ENCODE measurements at places on chromosomes 12 and 14. TPM values are rescaled to one million over a fixed set of nuclear protein-coding genes. Genes with fewer than 3 reads are reported as not detected.

Gene DUSP6
- 62.2 TPM for total RNA-seq

Gene PRPF39
- total RNA-seq: 16.9 TPM

Gene PSME2
- total RNA-seq: 32.8 TPM

Gene SLC7A7
- total RNA-seq: 12.9 TPM

Gene RAD9B
- total RNA-seq: 1.7 TPM

Gene TAPBPL
- 25.8 TPM for total RNA-seq

DNA sequence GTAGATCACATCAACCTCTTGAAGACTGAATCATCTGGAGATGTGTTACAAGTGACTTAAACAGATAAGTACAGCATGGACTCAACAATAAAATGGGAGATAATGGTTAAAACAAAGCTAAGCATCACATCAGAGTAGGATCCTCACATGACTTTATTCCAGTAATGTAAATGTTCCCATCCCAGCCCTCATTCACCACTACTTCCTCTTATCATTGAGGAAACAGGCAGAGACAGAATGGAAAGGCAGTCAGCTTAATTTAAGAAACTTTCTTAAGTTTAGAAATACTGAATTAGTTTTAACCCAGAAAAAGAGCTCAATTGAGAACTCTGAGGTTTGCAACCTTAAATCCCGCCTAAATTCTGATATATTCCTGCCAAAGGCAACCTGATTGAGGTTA, 1.2 kb upstream of the ALG10 start:
- H3K4me3 ChIP-seq: no peak overlapping the region
- no peaks in the 10 kb centered on the region for H3K36me3 ChIP-seq
- DNase-seq: no peak
- H3K27me3 ChIP-seq: no peaks in the 10 kb centered on the region
- no peak overlapping the region for H3K27ac ChIP-seq

- no peak for DNase-seq
- H3K27me3 ChIP-seq: no peaks in the 10 kb centered on the region
- H3K36me3 ChIP-seq: no peaks in the 10 kb centered on the region
Measured at GRCh38 chr12:101794574-101794973, 36.2 kb downstream of the GNPTAB start.

GRCh38 chr12:45336331-45336730, 120.4 kb downstream of the ANO6 start:
- H3K4me1 ChIP-seq: peaks cover 18% of the 10 kb centered on the region
- no peaks in the 10 kb centered on the region for H3K27me3 ChIP-seq
- no peak for DNase-seq
- H3K27ac ChIP-seq: no peak overlapping the region
- H3K4me3 ChIP-seq: no peak overlapping the region

GRCh38 chr12:85979641-85980040, 105.5 kb downstream of the NTS start:
- H3K36me3 ChIP-seq: no peaks in the 10 kb centered on the region
- no peaks in the 10 kb centered on the region for H3K27me3 ChIP-seq
- no peak overlapping the region for H3K27ac ChIP-seq

- no peaks in the 10 kb centered on the region for H3K27me3 ChIP-seq
- no peak overlapping the region for H3K4me3 ChIP-seq
- H3K4me1 ChIP-seq: no peaks in the 10 kb centered on the region
- no peaks in the 10 kb centered on the region for H3K36me3 ChIP-seq
- no peak overlapping the region for H3K27ac ChIP-seq
Measured at GRCh38 chr12:90675106-90675505, 279.9 kb downstream of the CCER1 start.

- H3K4me1 ChIP-seq: peaks cover 4% of the 10 kb centered on the region
- H3K27me3 ChIP-seq: no peaks in the 10 kb centered on the region
- DNase-seq: no peak
Measured at GRCh38 chr12:51189790-51190355, 16.9 kb upstream of the TFCP2 start.

DNA sequence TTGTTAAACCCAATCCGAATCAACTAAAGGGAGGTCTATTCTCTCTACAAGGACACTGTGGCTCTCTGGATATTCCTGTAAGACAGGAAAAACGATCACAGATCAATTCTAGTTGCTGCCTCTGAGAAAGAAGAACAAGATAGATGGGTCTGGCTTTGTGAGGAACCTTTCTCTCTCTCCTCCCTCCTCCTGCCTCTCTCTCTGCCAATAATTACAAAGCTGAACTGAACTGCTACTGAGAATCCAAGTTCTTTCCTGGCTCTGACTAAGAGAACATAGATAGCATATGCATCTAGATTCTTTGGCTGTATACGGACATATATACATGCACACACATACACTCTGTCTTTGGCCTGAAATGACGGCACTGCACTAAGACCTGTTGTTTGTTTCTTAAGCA, 27.6 kb downstream of the ETV6 start:
- no peaks in the 10 kb centered on the region for H3K27me3 ChIP-seq
- no peak for DNase-seq
- H3K36me3 ChIP-seq: no peaks in the 10 kb centered on the region
- H3K27ac ChIP-seq: peak overlapping the region; percentile 34
- H3K4me1 ChIP-seq: peaks cover 70% of the 10 kb centered on the region

- H3K4me1 ChIP-seq: peaks cover 27% of the 10 kb centered on the region
- no peak for DNase-seq
- no peaks in the 10 kb centered on the region for H3K36me3 ChIP-seq
- no peak overlapping the region for H3K27ac ChIP-seq
- no peaks in the 10 kb centered on the region for H3K27me3 ChIP-seq
Measured at GRCh38 chr12:97943359-97943758, 480.8 kb downstream of the RMST start.

DNA sequence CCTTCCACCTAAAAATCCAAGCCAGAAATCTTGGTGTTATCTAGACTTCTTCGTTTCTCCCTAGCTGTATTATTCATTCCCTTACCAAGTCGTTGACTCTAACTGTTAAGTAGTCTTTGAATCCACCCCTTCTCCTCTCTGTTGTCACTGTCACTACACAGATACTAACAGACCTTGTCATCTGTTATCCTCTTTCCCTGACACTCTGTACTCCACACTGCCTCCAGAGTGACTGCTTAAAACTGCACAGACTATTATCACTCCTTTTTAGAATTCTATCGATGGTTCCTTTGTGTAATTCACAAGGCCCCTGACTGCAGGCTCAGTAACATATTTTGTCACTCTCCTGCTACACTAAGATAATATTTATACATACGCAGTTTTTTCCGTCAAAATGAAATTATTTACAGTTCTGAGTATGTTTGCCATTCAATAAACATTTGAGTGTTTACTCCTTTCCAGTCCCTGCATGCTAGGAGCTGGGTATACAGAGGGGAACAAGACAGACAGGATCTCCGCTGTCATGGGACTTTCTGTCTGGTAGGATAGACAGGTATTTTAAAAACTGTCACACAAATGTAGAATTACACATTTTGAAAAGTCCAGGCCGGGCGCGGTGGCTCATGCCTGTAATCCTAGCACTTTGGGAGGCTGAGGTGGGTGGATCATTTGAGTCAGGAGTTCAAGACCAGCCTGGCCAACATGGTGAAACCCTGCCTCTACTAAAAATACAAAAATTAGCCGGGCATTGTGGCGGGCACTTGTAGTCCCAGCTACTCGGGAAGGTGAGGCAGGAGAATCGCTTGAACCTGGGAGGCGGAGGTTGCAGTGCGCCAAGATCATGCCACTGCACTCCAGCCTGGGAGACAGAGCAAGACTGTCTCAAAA, 3.8 kb downstream of the MARS1 start:
- H3K36me3 ChIP-seq: peaks cover 63% of the 10 kb centered on the region
- no peak for DNase-seq
- no peak overlapping the region for H3K27ac ChIP-seq
- H3K4me1 ChIP-seq: peaks cover 19% of the 10 kb centered on the region

- H3K27me3 ChIP-seq: no peaks in the 10 kb centered on the region
- H3K4me3 ChIP-seq: no peak overlapping the region
- H3K4me1 ChIP-seq: peaks cover 10% of the 10 kb centered on the region
- no peaks in the 10 kb centered on the region for H3K36me3 ChIP-seq
Measured at GRCh38 chr12:30877105-30877875, 49.3 kb upstream of the TSPAN11 start.

- DNase-seq: no peak
- peaks cover 81% of the 10 kb centered on the region for H3K36me3 ChIP-seq
- peaks cover 8% of the 10 kb centered on the region for H3K4me1 ChIP-seq
- no peak overlapping the region for H3K27ac ChIP-seq
Measured at GRCh38 chr12:21642707-21643389, 14.8 kb downstream of the LDHB start.

DNA sequence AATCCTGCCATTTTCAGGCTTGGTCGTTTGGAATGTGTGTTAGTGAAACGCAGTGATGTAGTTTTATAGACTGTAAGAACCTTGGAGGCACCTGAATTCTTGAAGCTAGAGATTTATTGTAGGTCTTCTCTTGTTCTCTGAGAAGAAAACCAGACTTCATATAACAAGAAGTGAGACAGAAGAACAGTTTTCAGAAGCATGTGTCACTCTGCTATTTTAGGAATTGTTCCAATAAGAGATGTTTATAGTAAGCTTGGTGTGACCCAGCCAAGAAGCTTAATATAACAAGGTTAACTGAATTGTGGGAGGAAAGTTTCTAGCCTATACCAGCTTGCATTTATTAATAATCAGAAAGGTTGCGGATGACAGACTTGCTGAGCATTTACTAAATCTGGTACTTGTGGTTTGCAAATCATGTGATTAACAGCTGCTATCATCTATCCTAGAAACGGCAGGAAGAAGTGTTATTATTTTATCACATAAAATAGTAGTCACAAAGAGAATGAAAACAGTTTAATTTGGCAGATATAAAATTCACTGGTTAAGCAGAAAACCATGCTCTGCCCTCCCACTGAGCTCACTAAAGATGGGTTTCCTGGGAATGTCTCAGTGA, 49.2 kb upstream of the BCAT1 start:
- H3K36me3 ChIP-seq: no peaks in the 10 kb centered on the region
- no peaks in the 10 kb centered on the region for H3K27me3 ChIP-seq
- peaks cover 12% of the 10 kb centered on the region for H3K4me1 ChIP-seq
- H3K27ac ChIP-seq: no peak overlapping the region
- H3K4me3 ChIP-seq: no peak overlapping the region

DNA sequence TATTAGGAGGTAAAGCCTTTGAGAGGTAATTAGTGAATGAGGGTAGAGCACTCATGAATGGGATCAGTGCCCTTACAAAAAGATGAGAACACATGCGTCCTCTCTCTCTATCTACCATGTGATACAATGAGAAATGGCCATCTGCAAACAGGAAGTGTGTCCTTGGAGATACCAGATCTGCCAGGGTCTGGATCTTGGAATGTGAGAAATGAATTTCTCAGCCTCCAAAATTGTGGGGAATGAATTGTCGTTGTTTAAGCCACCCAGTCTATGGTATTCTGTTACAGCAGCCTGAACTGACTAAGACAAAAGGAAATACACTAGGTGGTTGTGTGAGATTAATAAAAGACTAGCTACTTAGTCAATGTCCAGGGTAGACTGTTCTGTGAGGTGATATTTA, 366.6 kb downstream of the NELL2 start:
- no peak for DNase-seq
- no peaks in the 10 kb centered on the region for H3K4me1 ChIP-seq
- H3K27me3 ChIP-seq: no peaks in the 10 kb centered on the region
- H3K4me3 ChIP-seq: no peak overlapping the region
- H3K27ac ChIP-seq: no peak overlapping the region

GRCh38 chr12:47190905-47191304, 111.1 kb upstream of the AMIGO2 start:
- H3K4me1 ChIP-seq: peaks cover 12% of the 10 kb centered on the region
- no peak for DNase-seq
- no peaks in the 10 kb centered on the region for H3K36me3 ChIP-seq
- H3K27me3 ChIP-seq: no peaks in the 10 kb centered on the region
- no peak overlapping the region for H3K27ac ChIP-seq
- H3K4me3 ChIP-seq: no peak overlapping the region

- H3K4me3 ChIP-seq: no peak overlapping the region
- peaks cover 4% of the 10 kb centered on the region for H3K4me1 ChIP-seq
- no peak overlapping the region for H3K27ac ChIP-seq
- DNase-seq: no peak
- H3K27me3 ChIP-seq: no peaks in the 10 kb centered on the region
Measured at GRCh38 chr12:94255006-94255405, 106.6 kb downstream of the PLXNC1 start.

- no peak for DNase-seq
- H3K27me3 ChIP-seq: no peaks in the 10 kb centered on the region
- no peaks in the 10 kb centered on the region for H3K36me3 ChIP-seq
- H3K27ac ChIP-seq: peak overlapping the region; percentile 97
- H3K4me1 ChIP-seq: peaks cover 77% of the 10 kb centered on the region
Measured at GRCh38 chr12:26119391-26119989, 5.3 kb downstream of the BHLHE41 start.
